Fibroblast of skin of right quadriceps (primary cell): ENCODE measurements at places on chromosomes 1 and 21.
A peak's percentile ranks its signal among the peaks of the same experiment; 100 is the strongest.

DNA sequence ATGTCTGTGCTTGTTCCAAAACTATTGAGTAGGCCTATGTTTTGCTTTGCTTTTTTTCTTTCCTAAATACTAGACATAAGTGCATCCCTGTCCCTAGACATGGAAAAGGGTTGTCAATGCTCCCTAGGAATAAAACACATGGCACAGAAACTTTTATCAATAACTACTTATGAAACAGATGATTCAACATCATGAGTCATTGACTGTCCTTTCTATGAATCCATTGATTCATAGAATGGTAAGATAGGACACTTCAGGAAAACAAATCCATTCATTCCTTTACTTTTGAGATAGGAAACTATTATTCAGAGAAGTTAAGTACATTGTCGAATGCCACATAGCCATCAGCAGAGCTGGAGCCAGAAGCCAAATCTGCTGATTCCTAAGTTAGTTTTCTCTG lies 147.5 kb downstream of the TSEN15 start:
- no peak for DNase-seq

DNA sequence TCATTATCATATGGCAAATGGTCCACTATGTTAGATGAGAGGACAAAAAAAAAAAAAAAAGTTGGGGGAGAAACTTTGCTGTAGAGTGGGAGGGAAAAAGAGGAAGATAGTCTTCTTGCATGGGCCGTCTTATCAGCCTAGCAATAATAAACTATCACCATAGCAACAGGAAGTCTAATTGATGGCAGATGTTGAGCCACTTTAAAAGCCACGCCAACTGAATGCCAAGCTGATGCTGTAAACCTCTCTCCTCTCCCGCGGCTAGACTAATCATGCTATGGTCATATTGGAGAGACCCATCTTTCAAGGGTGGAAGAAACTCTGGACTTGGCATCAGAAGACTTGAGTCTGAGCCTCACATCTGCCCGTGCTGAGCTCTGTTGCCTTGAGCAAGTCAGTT lies 122.2 kb upstream of the HOOK1 start:
- peak; percentile 97 for DNase-seq

DNA sequence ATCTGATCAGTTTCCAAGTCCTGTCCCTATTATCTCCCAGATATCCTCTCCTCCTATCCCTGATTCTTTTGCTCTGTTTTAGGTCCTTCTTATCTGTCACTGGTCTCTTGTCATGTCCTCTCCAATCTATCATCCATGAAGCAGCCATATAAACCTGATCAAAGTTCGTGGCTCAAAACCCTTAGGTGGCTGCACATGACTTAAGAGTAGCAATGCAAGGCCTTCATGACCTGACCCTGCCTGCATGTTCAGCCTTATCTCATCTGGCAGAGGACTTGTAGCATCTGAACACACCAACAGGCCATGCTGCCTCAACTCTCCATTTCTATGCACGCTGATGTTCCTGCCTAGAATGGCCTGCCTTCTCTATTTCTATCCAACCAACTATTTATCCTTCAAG lies 65.2 kb downstream of the NOS1AP start:
- no peak for DNase-seq

DNA sequence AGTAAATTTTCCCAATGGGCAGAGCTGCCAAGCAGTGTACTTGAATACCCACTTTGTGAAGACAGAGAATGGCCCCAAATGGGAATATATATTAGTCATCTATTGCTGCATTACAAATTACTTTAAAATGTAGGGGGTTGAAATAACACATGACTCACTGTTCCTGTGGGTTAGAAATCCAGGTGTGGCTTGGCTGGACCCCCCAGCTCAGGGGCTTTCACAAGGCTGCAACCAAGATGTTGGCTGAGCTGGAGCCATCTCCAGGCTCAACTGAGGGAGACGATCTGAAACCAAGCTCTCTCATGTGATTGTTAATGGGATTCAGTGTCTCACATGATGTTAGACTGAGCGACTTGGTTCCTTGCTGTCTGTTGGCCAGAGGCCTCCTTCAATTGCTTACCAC lies 33.4 kb upstream of the ARHGAP29 start:
- DNase-seq, result peak; percentile 85

DNA sequence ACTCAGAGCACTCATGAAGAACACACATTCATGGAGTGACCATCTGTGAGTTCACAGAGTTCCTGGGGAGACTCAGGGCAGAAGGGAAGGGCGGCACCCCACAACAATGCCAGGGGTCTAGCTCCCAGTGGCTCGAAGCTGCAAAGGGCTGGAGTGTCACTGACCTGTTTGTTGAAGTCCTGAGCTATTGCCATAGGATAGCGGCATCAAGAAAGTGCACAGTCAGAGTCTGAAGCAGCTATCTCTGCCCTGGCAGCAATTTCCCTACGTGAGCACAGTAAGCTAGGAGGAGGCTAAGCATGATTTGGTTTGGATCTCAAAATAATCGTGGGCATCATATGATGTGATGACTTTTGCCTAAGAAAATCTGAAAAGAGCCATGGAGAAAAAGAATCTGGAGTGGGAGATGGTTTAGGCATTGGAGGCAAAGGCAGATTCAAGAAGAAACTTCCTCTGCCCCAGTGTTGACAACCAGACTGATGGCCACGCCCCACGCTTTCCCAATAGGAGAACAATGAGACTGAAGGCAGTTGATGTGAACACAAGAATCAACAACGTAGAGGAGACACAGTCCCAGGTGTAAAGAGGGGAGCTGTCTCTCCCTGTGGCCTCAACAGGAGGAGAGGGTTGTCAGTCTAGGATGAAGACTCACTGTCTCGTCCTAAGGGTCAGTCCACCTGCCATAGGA lies 100.0 kb upstream of the SLC25A33 start:
- DNase-seq, result no peak

- DNase-seq, result no peak
Observed at GRCh38 chr1:204170494-204171155, 4.5 kb upstream of the REN start.

GRCh38 chr1:41322835-41323234 lies 38.4 kb upstream of the FOXO6 start:
- no peak for DNase-seq

GRCh38 chr1:6483017-6483760 lies 8.3 kb downstream of the PLEKHG5 start:
- DNase-seq, result no peak

GRCh38 chr1:200422211-200422610 lies 12.4 kb upstream of the ZNF281 start:
- DNase-seq, result no peak

DNA sequence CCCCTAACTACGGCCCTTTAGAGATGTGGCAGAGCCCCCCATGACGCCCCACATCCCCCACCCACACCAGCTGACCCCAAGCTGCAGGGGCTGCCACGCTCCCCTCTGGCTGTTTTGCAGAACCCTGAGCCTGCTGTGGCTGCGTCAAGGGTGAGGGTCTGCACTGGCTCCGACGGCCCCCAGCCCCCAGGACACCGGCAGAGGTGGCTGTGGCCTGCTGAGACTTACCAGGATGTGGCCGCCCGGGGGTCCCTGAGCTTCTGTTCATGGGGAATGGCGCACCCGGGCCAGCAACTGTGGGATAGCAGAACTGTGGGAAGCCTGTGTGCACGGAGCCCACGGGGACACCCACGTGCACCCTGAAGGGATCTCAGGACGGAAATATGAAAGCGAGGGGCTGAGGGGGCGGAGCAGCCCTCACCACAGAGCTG lies 12.8 kb upstream of the RNF223 start:
- no peak for DNase-seq

DNA sequence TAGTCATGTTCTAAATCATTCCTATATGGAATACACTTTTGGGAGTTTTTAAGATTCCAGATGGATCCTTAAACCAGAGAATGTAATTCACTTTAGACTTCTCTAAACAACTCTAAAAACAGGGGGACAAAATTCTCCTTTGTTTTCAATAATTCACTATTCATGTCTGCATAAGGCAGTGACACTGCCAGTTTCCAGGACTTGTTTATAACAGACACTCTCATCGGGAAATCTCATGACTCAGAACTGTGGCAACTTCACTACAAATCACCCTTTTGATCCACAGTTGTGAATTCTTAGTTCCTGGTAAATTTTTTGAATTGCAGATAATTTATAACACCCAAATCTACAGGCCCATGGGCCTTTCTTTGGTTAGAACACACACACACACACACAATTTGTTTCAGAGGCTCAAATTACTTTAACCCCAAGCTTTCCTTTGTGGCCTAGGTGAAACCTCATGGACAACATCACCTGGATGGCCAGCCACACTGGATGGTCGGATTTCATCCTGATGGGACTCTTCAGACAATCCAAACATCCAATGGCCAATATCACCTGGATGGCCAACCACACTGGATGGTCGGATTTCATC lies at the start of gene OR2T4:
OR2T4 (plus strand) TSS at position 545 of the 595 bp plus-strand sequence; CDS start at position 545, 0 bp downstream.
- no peak for DNase-seq

- peak; percentile 68 for DNase-seq
Observed at GRCh38 chr1:26031611-26032220, 10.1 kb downstream of the EXTL1 start.

- DNase-seq, result no peak
Observed at GRCh38 chr1:194813096-194813495, 1626.7 kb upstream of the B3GALT2 start.

DNA sequence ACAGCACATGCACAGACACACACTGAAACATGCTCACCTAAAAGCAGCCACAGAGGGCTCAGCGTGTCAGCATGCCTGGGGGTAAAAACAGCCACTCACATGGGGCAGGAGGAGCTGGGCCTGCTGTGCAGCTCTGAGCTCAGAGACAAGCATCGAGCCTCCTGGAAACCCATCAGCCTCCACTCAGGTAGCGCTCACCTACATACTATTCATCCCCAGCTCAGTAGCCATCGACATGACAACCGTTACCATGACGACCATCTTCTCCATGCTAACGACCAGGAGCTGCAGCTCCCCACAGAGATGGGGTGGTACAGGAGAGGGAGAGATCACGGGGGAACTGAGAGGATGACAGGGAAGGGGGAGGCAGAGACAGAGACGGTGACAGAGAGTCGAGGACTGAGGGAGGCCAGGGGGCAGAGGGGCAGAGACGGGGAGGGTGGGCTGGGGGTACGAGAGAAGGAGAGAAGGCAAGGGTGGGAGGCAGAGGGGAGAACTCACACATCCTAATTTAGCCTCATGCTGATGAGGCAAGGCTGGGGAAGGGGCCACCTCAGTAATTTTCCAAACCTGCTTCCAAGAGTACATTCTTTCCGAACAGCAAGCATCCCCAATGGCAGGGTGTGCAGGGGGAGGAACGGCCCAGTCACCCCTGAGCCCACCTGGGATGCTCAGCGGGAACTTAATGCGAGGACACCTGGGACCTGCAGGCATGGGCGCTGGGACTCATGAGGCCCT lies 28.4 kb downstream of the SDC3 start:
- DNase-seq, result no peak

DNA sequence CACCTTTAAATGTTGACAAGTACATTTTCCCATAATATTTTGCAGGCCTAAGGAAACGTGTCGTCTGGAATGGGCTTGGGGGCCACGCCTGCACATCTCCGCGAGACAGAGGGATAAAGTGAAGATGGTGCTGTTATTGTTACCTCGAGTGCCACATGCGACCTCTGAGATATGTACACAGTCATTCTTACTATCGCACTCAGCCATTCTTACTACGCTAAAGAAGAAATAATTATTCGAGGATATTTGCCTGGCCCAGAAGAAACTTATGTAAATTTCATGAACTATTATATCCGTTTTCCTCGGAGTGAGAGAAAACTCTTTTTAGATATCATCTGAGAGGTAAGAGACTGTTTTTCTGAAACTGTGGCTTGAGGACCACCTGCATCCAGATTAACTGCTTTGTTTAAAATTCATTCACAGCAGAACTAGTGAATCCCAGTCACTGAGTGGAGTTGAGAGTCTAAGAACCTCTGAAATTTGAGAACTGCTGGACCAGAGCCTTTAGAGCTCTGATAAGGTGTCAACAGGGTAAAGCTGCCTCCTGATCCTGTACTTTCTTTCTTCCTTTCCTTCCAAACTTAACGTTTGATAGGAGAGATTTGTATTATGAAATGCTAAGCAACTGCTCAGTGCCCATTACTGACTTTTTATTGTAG lies 811 bp downstream of the EXO1 start:
- DNase-seq, result no peak

DNA sequence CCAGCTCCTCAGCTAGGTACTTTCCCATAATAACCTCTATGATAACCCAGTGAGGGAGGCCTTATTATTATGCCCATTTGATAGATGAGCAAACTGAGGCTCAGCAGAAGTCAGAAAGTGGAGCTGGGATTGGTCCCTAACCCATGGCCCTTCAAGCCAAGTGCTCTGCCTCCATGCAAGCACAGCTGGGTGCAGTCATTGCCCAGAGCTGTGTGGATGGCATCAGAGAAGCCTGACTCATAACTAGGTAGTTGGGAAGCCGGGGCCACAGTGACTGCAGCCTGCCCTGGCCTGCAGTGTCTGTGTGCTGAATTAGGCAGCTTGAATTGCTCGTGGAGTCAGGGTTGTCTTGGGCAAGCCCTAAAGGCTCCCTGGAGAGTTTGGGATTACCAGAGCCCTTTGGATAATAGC lies 89.9 kb upstream of the SLC2A1 start:
- no peak for DNase-seq

DNA sequence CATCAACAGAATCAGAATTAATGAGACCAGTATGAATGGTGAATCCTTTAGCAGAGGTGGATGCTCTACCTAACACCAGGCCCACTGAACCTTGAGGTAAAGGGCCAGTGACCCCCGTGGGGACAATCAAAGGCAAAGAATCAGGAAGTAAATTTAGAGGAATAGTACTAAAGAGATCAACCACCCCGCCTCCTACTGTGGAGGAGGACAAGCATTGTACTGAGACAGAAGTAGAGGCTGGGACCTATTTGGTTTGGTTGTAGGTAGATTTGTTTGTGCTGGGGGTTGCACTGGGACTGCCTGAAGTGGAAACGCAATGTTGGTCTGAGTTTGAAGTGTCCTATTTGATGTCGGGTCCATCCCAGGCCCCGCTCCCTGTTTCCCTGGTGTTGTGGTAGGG lies 9.5 kb downstream of the CD48 start:
- no peak for DNase-seq

GRCh38 chr1:70195342-70195741 lies 10.0 kb downstream of the LRRC40 start:
- no peak for DNase-seq
